Left ventricle myocardium inferior (tissue), 1 donor: ENCODE measurements at places on chromosomes 7 and 10.

DNA sequence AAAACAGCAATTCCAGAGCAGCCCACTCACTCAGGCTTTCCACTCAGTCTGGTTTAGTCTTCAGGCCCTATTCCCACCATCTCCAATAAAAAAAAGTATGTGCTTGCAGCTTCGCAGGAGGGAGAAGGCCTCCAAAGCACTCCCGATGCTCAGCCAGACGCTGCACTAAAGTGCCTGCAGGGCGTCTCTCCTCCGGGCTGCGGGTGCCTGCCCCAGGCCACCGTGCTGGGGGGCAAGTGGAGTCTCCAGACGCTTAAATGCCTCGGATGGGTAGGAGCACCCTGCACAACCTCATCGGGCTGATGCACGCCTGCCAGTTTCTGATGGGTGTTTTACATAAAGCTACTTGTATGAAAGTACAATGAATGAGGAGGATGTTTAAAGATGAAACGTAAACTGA is 31.3 kb upstream of the NCAPG2 start:
- no peak for DNase-seq

DNA sequence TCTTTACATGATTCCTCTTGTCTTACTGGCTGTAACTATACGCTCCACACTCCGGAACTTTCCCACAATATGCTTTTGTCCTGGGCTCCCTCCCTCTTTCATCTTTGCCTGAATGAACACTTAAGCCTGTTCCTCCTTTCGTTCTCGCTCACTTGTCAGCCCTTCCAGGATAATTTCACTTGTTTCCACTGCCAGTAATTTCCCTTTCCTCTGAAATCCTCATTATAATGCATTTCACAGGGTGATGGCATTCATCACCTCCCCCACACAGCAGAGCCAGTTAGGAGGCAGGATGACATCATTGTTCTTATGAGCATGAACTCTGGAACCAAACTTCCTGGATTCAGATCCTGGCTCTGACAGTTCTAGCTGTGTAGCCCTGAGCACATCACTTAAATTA is 372.6 kb downstream of the GPR158 start:
- DNase-seq, result no peak

GRCh38 chr10:100519311-100520051 is at the start of gene SEC31B:
TSS of gene SEC31B (minus strand) at chr10:100519861. CDS start at chr10:100516952, 2,909 bp downstream.
- peak; percentile 53 for DNase-seq

- DNase-seq, result no peak
Observed at GRCh38 chr10:62048470-62048869, 147.0 kb downstream of the ARID5B start.

- DNase-seq, result no peak
Observed at GRCh38 chr7:122556873-122557542, 141.9 kb downstream of the RNF133 start.

DNA sequence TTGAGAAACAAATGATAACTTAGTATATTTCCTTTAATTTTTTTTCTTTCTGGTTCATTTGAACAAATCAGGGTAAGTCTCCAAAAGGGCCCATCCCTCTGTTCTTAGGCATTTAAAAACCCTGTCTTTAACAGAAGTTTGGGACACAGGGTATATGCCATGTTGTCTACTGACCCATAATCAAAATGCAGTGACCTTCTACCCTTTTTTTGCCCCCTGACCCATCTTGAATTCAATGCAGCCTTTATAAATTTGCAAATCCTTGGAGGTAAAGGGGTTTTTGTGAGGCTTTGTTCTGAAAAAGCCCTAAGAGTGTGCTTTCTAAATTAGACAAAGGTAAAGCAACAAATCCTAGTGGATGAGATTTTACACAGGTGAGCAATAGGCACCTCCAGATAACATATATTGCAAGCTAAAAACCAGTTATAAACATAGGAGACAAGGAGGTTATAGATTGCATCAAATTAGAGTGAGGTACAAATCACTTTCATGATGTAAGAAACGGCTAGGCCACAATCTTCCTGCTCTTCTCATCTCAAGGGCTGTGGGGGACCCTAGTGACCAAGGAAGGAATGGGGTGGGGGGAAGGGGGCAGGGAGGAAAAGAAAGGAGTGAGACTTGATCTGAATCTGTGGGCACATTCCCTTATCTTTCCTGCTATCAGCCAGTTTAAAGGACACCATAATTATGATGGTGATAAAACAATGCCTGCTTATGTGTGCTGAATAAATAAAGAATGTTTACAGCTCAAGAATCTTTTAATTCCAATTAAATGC is 2.7 kb downstream of the SKIDA1 start:
- no peak for DNase-seq

GRCh38 chr10:86363833-86364490 is 2.6 kb downstream of the GRID1 start:
- DNase-seq, result no peak

- DNase-seq, result no peak
Observed at GRCh38 chr10:74047304-74047703, 49.4 kb downstream of the VCL start.

GRCh38 chr7:139674341-139674740 is 103.5 kb downstream of the HIPK2 start:
- no peak for DNase-seq

- DNase-seq, result no peak
Observed at GRCh38 chr7:65239707-65240352, 133.8 kb upstream of the ZNF92 start.

DNA sequence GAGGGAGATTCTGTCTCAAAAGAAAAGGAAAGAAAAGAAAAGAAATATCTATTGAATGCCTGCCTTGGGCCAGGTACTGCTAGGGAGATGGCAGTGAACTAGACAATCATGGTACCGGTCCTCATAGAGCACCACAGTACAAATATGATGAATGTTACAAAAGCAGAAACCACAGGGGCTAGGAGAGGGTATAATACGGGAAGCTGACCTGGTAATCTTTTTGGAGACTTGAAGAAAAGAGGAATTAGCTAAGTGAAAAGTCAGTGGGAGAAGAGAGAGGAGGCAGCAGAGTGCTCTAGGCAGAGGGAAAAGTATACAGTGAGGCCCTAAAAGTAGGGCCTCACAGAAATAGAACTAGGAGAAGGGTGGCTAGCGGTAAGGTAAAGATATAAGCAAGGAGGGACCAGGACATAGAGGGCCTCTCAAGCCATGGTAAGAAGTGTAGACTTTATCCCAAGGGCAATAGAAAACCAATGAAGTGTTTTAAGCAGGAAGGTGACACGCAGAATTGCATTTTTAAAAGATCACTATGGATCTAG is 42.8 kb upstream of the WNT8B start:
- no peak for DNase-seq

DNA sequence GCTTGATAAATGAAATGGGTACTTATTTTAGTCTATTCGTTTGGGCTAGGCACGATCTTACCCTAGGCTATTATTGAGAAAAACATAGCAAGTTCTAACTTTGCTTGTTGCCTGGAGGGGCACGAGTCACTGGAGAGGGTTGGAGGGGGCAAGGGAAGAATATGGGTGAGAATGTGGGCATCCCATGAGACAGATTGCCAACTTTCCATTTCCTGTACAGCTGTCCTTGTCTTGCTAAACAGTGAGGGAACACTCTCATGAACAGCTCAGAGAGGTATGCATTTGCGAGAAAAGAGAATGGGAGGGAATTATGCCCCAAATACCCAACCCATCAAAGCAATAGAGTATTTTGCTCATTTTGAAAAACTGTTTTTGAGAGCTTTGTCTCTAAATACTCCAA is 9.2 kb downstream of the CDHR3 start:
- no peak for DNase-seq

DNA sequence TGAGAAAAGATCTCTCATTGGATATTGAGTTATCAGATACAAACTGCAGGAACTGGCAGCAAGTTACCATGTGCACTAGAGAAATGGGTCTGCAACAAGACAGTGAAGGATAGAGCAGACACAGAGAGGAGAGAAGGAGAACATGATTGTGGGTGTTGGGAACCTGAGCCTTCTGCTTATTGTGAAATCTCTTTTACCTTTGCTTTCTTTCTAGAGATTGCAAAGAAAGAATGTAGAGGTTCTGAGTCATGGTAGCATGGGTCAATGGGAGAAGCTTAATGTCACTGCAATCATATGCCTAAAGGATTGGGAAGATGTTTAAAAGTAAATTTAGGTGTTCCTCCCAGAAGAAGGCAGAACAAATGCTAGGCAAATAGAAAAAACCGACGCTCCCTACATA is 821.4 kb downstream of the CCSER2 start:
- no peak for DNase-seq

DNA sequence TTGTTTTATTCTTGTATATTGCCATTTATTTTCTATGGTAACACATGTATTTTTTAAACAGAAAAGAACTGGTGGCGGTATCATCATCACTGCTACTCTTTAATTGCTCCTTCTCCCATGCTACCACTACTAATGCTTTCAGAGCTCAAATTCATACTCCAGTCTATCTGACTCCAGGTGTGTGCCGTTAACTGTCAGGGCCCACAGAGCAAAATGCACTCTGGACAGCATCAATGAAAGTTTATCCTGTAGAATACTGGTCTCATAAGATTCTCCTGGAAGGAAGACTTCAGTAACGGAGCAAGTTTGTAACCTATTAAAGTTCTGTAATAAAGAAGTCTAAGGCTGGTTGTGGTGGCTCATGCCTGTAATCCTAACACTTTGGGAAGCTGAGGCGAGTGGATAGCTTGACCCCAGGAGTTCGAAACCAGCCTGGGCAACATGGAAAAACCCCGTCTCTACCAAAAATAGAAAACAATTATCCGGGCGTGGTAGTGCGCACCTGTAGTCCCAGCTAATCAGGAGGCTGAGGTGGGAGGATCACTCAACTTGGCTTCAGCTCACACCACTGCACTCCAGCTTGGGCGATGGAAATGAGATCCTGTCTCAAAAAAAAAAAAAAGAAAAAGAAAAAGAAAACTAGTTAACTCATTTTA is 18.4 kb downstream of the ZNRF2 start:
- no peak for DNase-seq

DNA sequence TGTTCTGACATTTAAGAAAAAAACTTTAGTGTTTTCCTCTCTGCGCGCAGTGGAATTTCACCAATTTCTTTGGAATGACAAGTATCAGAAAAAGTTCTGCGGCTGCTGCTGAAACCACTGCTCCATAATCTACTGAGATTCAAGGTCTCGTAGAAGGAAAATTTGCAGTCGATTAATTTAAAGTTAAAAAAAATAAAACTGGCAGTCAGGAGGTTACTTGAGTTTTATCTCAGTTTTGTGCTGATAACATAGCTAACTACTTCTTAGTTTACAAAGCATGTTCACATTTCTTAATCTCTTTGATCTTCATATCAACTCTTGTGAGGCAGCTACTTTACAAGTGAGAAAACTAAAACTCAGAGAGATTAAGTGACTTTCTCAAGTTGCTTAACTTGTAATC is 18.2 kb upstream of the CALD1 start:
- no peak for DNase-seq

DNA sequence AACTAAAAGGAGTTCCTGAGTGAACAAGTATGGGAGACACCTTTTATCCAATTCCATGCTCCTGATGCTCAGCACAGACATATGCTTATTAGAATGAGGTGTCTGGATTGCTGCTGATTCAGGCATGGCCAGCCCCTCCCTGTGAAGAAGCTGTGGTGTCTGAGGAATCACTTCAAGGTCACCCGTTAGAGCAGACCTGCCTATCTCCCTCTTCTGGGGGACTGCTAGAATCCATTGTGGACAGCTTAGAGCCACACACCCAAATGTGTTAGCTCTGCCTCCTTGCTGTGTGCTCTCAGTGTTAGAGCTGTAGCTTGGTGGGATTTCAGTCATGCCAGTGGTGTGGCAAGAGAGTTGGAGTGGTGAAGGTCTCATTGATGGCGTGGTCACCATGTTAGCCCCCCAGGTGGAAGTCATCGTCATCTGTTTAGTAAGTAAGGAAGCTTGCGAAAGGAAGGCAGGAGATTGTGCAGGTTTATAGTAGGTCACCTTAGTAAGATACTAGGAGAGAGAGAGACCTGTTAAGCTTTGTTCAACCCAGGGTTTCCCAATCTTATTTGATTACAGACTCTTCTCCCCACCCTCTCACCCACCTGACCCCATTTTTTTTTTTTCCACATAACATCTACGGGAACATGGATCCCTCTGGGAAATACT is 12.8 kb downstream of the PRXL2A start:
- no peak for DNase-seq
